ENCODE measurements at places on chromosomes 11 and 22.

- H3K36me3 ChIP-seq, result no peaks in the 10 kb centered on the region
- no peaks in the 10 kb centered on the region for H3K4me1 ChIP-seq
- no peak overlapping the region for H3K4me3 ChIP-seq
- DNase-seq, result no peak
Observed at GRCh38 chr11:69821511-69822040, 2.4 kb upstream of the FGF3 start.

GRCh38 chr11:16982256-16982671 is 31.9 kb downstream of the PLEKHA7 start:
- peak overlapping the region; percentile 81 for H3K27ac ChIP-seq
- H3K27me3 ChIP-seq, result no peaks in the 10 kb centered on the region
- H3K36me3 ChIP-seq, result no peaks in the 10 kb centered on the region
- H3K4me1 ChIP-seq, result peaks cover 5% of the 10 kb centered on the region

DNA sequence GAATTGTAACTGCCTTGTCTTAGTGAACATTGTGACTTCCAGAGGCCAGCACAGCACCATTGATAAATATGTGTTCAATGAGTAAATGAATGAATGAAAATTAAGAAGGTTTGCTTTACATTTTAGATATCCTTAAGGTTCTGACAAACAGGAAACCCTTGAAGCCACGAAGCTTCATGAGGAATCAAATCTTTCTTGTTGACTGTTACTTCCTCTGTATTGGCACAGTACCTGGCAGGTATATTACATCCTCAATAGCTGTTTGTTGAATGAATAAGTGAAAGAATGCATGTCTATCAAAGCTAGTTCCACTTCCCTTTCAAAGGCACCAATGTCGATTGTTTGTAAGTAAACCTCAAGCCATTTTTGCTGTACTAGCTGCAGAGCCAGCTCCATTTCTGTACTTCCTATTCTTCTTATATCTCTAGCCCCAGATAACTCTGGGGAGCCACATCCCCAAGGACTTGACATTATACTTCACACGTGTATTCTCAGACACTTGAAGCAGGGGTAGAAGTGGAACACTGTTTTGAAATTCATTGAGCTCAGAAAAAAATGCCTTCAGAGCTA is 140.3 kb upstream of the RAG2 start:
- no peak for DNase-seq
- no peak overlapping the region for H3K27ac ChIP-seq
- H3K36me3 ChIP-seq, result no peaks in the 10 kb centered on the region
- H3K4me3 ChIP-seq, result no peak overlapping the region
- no peaks in the 10 kb centered on the region for H3K27me3 ChIP-seq
- H3K4me1 ChIP-seq, result no peaks in the 10 kb centered on the region

DNA sequence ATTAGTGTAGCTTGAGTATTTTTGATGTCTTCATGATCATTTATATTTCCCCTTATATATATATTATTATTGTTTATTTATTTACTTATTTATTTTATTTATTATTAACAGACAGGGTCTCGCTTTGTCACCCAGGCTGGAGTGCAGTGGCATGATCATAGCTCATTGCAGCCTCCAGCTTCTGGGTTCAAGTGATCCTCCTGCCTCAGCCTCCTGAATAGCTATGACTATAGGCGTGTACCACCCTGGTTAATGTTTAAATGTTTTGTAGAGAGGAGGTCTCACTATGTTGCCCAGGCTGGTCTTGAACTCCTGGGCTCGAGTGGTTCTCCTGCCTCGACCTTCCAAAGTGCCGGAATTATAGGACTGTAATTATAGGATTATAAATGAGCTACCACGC is 10.2 kb downstream of the ADM start:
- H3K4me3 ChIP-seq, result no peak overlapping the region
- no peaks in the 10 kb centered on the region for H3K4me1 ChIP-seq
- no peak for DNase-seq
- no peak overlapping the region for H3K27ac ChIP-seq
- H3K36me3 ChIP-seq, result no peaks in the 10 kb centered on the region
- no peaks in the 10 kb centered on the region for H3K27me3 ChIP-seq

DNA sequence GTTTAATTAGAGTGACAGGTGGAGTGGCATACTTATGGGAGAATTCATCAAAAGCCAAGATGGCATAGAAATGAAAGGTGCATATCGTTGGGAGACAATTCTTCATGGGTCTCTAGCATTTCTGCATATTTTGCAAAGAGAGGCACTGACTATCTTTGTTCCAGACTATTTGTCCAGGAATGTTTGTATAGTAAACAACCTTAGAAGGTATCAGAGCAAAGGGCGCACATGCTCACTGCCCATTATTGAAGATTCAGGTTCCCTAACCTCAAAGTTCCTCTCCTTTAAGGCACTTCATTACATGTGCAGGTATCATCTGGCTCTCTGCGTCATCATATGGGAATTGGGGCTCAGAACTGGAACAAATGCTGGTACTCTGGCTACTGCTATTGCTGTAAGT is 4.7 kb upstream of the NEU3 start:
- H3K27ac ChIP-seq, result no peak overlapping the region
- H3K27me3 ChIP-seq, result no peaks in the 10 kb centered on the region
- no peaks in the 10 kb centered on the region for H3K36me3 ChIP-seq

Data from lung (tissue), 17 donors.